ENCODE measurements at places on chromosomes 6 and 20.

DNA sequence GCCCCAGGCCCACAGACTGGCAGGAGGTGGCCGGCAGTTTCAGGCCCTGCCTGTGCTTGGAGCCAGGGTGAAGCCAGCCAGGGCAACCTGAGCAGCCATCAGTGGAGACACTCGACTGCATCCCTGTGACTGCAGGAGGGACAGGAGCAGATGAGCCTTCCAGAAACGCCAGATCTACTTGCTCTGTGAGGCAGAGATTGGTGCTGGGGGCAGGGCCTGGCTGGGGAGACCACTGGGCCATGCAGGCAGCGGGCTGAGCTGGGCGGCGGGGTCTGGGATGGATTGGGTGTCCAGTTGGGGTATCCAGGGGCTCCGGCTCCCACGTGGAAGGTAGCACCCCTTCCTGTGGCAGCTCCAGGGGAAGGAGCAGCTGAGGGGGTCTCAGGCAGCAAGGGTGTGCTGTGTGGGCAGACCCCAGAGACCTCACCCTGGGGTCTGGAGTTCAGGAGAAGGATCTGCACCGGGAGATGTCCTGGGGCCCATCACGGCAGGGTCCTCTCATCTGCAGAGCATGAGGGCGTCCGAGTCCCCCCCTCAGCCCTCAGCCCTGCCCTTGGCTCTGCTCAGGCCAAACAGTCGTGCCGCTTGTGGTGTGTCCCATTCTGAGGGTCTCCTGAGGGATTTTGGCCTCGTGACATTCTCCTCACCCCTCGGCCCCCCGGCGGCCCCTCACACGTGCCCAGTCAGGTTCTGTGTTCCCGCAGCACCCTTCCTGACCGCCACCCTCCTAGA lies 334.9 kb downstream of the TAF4 start:
- no peak for ATAC-seq

DNA sequence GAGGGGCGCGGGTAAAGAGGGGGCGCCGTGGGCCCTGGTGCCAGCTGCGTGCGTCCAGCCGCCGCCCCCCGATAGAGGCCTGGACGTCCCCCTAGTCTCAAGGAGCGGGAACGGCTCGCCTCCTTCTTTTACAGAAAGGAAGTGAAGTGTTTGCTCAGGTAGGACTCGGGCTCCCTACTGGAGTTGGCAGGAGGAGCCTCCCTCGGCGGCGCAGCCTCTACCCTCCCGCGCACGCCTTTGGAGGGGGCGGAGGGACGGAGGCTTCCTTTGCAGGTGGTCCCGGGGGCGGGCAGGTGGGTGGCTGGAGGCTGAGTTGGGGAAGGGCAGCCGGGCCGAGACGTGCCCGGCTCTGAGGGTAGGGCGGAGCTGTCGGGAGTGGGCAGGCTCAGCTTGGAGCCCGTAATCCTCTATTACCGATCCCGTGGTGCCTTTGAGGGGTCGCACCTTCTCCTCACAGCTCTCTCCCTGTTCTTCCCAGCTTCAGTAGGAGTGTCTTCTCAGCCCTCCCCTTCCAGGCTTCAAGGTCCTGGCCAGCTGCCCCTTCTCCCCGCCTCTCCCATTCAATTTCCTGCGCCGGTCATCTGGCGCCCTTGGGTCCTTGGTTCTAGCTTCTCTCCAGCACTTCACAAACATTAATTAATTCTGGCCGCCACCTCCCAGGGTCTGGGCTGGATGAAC lies 728 bp downstream of the ITPR3 start:
- no peak for ATAC-seq

- ATAC-seq, result no peak
Measured at GRCh38 chr6:24844903-24845302, 46.2 kb upstream of the ARMH2 start.

GRCh38 chr6:116087437-116088027 lies 13.1 kb upstream of the NT5DC1 start:
- peak; percentile 100 for ATAC-seq

GRCh38 chr20:3068986-3069900 lies 2.2 kb upstream of the OXT start:
- ATAC-seq, result no peak

- no peak for ATAC-seq
Measured at GRCh38 chr6:54892831-54893230, 46.3 kb downstream of the FAM83B start.

- ATAC-seq, result no peak
Measured at GRCh38 chr6:47307362-47308197, 2.1 kb downstream of the TNFRSF21 start.

DNA sequence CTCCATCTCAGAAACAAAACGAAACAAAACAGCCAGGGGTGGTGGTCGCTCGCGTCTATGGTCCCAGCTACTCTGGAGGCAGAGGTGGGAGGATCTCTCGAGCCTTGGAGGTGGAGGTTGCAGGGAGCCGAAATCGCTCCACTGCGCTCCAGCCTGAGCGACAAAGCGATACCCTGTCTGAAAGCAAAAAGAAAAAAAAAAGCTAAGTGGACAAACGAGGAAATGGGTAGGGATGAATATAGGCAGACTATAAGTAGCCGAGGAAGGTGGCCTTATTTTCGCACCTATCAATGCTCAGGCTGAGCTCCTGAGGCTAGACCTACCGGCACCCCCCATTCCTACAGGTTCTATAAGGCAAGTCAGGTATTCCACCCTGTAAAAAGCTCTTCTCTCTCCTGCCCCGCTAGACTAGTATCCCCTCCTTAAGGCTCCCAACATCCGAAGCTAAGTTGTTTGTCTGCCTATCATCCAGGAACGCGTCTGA lies 650 bp upstream of the CASP8AP2 start:
- ATAC-seq, result peak; percentile 15

DNA sequence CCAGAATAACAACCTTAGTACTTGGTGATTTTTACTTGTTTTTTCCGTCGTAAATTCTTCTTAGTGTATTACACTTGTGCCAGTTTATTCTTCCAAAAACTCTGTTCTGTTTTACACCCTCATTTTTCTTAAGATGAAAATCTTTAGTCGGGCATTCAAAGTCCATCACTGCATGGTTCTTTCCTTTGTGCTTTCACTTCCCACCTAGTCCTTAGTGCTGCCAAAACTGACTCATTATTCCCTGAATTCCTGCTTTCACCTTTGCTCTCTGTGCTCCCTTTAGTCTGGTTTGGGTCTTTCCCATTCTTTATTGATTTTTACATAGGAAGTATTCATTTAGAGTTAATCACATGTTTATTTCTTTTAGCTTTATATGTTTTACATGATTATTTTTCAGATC lies 3.3 kb downstream of the TRMT11 start:
- no peak for ATAC-seq

DNA sequence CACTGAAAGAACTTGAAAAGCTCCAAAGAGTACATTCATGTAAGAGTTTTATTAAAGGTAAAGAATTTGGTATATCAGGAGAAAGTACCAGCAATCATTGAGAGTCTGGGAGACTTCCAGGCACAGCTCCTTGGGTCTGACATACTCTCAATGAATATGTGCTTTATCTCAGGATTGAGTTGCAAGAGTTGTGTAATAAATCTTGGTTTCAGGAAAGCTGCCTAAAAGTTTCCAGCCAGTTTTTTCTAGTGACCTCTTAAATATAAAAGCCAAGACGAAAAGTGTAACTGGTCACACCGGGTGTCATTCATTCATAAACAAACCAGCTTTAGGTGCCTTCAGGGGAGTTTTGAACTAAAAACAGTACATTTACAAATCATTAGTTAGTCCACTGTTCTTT lies 21.6 kb upstream of the GJA1 start:
- no peak for ATAC-seq

DNA sequence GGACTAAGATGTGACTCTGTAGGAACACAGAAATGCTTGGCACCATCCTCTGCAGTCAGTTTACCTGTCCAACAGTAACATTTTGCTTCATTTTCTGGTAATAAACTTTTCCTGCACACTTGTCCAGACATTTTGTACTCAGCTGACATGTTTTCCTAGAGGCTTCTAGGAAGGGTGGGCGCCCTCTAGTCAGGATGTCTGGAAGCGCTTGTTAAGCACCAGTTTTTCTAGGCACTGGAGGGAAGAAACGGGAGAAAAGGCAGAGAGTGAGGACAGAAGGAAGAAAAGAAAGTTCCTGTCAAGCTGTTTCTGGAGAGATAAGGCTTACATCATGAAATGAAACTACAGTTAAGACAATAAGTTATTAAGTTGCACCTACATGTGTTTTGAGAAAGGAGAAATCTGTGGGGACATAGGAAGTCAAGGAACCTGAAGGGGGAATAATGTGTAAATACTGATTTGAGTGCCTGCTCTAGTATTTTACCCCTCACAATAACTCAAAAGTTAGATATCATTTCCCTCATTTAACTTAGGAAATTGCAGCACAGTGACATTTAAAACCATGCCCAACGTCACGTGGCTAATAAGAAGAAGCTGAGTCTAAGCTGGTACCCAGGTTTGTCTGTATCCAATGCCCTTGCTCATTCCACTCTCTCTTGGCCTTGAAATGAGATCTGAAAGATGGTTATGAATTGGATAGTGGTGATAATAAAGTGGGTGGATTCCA lies 42.7 kb upstream of the TNFRSF21 start:
- no peak for ATAC-seq

DNA sequence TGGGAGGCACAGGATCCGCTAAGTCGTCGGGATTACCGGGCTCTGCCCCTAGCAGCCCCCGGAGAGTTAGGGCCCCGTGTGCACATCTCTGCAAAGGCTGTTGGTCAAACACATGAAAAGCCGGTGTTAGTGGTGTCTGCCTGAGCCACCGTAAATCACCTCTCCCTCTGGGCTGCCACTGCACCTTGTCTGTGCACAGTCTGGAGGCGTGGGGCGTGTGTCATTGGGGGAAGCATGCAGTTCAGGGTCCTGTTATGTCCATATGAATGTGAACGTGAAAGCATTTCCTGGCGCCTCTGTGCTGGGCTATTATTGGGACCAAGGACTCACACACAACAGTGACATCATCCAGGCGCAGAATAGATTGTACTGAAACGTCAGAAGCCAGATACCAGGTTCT lies 305.6 kb downstream of the NRN1 start:
- peak; percentile 100 for ATAC-seq
